ENCODE measurements at places on chromosomes 4 and X. TPM values are rescaled to one million over a fixed set of nuclear protein-coding genes. Genes with fewer than 3 reads are reported as not detected.

Gene MAGEE2
- total RNA-seq = not detected

DNA sequence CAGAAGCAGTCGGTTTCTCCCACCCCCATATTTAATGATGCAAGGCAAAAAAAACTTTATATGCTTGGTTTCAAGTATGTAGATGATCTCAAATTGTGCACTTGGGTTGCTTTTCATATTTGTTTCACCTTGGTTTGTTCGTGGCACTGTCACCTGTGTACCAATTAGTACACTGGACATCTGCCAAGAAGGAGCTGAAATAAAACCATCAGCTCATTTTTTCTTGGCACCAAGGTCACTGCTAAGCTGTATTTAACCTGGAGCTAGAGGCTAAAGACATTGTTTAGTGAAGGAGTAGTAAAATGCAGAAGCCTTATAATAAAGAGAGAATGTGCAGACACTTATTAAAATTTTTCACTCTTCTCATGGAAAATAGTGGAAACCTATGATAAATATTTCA is 430.8 kb downstream of the ARHGAP24 start:
- no peaks in the 10 kb centered on the region for H3K36me3 ChIP-seq
- no peaks in the 10 kb centered on the region for H3K27me3 ChIP-seq
- no peak overlapping the region for H3K4me3 ChIP-seq

DNA sequence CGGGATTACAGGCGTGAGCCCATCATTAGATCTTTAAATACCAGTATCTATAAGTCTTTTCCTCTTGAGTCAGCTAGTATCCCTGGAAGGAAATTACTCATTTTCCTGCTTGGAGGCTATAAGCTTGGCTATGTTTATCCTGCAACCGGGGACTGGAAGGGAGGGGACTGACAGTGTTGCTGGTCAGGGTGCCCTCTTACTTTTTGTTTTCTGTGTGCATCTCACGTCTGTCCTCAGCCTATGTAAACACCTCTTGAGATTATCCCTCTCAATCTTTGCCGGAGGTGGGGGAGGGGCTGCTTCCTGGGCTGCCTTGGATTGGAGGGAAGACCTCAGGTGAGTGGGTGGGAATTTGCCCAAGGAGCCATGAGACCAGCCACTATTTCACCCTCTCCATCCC is 37.0 kb downstream of the HTT start:
- H3K27ac ChIP-seq = no peak overlapping the region
- peaks cover 22% of the 10 kb centered on the region for H3K4me1 ChIP-seq
- no peaks in the 10 kb centered on the region for H3K27me3 ChIP-seq
- no peaks in the 10 kb centered on the region for H3K36me3 ChIP-seq
- no peak overlapping the region for H3K4me3 ChIP-seq

- no peak overlapping the region for H3K27ac ChIP-seq
- no peaks in the 10 kb centered on the region for H3K36me3 ChIP-seq
- H3K4me1 ChIP-seq = no peaks in the 10 kb centered on the region
- H3K27me3 ChIP-seq = no peaks in the 10 kb centered on the region
- no peak for DNase-seq
These were observed 69.2 kb downstream of the UCHL1 start for GRCh38 chr4:41325901-41326300.

GRCh38 chrX:12866451-12867377 is at the start of gene TLR7:
TSS of gene TLR7 (plus strand) at chrX:12867072. CDS start at chrX:12867579, 507 bp downstream.
- H3K27me3 ChIP-seq = no peaks in the 10 kb centered on the region
- H3K4me3 ChIP-seq = no peak within 1 kb of the TSS
- H3K27ac ChIP-seq = no peak within 1 kb of the TSS

DNA sequence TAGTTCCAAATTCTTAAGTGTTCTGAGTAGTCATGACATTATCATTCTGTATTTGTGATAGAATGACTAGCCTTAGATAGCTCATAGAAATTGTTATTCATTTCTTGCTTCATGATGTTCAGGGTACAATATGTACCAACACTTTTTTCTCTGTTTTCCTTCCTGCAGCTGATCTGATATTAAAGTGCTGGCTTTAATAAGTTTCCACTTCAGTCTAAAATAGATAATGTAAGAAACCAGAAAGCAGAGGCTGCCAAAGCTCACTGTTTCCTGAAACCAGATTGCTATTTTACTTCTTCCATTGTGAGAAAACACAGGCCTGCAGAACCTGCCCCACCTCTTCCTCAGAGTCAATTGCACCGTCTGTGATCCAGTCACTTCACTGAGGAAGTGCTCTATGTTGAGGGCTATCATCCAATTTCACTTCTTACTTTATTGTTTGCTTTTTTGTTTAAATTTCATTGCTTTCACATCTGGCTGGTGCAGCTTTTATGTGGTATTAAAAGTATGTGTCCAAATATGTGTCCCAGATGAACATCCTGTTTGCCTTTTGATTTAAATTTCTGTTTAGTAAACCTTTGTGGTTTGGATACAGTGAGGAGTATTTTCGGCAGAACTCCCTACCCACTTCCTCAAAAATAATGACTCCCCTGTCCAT is 652.1 kb downstream of the ANKRD50 start:
- peak; percentile 58 for DNase-seq
- H3K4me3 ChIP-seq = no peak overlapping the region
- H3K27ac ChIP-seq = no peak overlapping the region
- no peaks in the 10 kb centered on the region for H3K27me3 ChIP-seq

- no peak overlapping the region for H3K27ac ChIP-seq
- no peaks in the 10 kb centered on the region for H3K27me3 ChIP-seq
- H3K4me1 ChIP-seq = no peaks in the 10 kb centered on the region
- H3K4me3 ChIP-seq = no peak overlapping the region
These were observed 88.2 kb downstream of the AWAT2 start for GRCh38 chrX:69961365-69962072.

DNA sequence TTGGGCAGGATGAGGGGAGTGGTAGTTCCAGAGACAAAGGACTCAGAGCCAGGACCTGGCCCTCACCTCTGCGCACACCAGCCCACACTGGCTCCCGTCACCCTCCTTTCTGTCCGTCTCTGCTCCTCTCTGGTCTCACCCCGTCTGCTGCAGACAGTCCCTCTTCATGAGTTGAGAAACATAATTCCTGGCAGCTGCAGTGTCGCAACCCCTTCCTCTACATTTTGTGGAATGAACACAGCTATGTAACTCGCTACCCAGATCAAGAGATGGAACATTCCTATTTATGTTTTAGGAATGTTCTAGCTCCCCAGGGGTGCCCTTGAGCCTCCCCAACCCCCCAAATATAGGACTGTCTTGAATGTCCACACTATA is 59.3 kb downstream of the SHROOM2 start:
- H3K4me1 ChIP-seq = no peaks in the 10 kb centered on the region
- H3K27me3 ChIP-seq = no peaks in the 10 kb centered on the region
- no peaks in the 10 kb centered on the region for H3K36me3 ChIP-seq
- no peak overlapping the region for H3K4me3 ChIP-seq
- DNase-seq = no peak

- no peaks in the 10 kb centered on the region for H3K27me3 ChIP-seq
- peak; percentile 45 for DNase-seq
- H3K4me3 ChIP-seq = no peak overlapping the region
- H3K4me1 ChIP-seq = peaks cover 48% of the 10 kb centered on the region
These were observed 46.4 kb downstream of the PRPS1 start for GRCh38 chrX:107674480-107675364.

- no peak for DNase-seq
- H3K27me3 ChIP-seq = no peaks in the 10 kb centered on the region
- no peaks in the 10 kb centered on the region for H3K4me1 ChIP-seq
- H3K36me3 ChIP-seq = no peaks in the 10 kb centered on the region
- H3K4me3 ChIP-seq = no peak overlapping the region
These were observed 423.1 kb downstream of the TEX13C start for GRCh38 chrX:125742811-125743210.
